OCI-LY7 (cell line): ENCODE measurements at places on chromosomes 5 and 9. TPM values are rescaled to one million over a fixed set of nuclear protein-coding genes. Genes with fewer than 3 reads are reported as not detected.
A peak's percentile ranks its signal among the peaks of the same experiment; 100 is the strongest.

SGCD gene
- not detected in 2 replicates for total RNA-seq

TMEM215 gene
- total RNA-seq, result not detected in 2 replicates

PTGES gene
- total RNA-seq, result not detected in 2 replicates

PRELID2 gene
- 8.2 and 9.5 TPM in 2 replicates for total RNA-seq

FOXD4L3 gene
- 0.42 and 0.68 TPM in 2 replicates for total RNA-seq

ADAMTS6 gene
- 13.9 and 14.3 TPM in 2 replicates for total RNA-seq

GHR gene
- total RNA-seq, result not detected in 2 replicates

DNA sequence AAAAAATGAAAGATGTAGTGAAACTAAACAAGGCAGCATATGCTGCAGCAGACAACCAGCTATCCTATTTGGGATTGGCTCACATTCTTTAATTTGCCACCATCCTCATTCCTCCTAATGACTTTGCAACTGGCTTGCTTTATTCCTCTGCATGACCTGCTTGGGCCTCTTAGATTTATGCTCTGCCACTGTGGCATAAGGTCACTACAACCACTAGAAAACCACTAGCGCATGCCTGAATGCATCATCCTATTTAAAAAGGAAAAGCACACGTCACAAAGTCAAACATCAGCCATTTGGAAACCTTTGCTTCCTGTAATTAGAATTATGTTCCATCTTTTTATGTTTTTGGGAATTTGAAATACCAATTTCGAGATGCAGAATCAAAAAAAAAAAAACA lies 40.8 kb upstream of the CCDC152 start:
- no peak for DNase-seq

GRCh38 chr9:123084256-123084655 lies 50.8 kb downstream of the GPR21 start:
- DNase-seq, result no peak

DNA sequence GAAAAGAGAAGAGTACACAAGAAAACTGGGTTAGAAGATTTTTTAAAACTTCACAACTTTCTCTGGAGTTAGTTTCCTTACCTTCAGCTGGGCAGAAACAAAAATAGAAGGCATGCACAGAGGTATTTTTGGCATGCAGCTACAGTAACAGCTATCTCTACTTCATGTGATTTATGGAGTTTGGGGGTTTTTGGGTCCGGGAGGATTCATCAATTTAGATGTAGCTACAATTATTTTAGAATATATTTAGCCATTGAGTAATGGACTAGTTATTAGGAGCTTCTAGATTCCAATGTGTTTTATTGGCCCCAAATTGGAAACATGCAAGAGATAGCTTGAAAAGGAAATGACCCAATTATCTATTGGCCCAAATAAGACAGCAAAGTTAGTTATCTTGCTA lies 91.6 kb upstream of the TNFAIP8 start:
- no peak for DNase-seq

DNA sequence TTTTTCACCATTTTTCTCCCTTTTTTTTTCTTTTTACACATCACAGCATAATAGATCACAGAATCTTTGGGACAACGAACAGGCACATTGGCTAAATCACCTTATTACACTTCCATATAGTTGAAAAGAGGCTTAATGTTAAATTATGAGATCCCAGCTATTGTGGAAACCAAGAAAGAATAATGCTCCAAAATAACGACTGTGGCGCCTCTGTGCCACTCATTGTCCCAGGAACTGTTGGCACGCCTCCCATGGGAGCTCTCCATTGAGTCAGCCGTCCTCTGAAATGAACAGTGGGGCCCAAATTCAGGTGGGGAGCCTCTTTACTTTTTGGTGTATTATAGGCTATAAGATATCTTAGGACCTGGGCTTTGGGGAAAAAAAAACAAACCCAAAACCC lies 82.2 kb upstream of the NFIB start:
- no peak for DNase-seq

GRCh38 chr5:175836737-175837136 lies 34.6 kb upstream of the CPLX2 start:
- no peak for DNase-seq

DNA sequence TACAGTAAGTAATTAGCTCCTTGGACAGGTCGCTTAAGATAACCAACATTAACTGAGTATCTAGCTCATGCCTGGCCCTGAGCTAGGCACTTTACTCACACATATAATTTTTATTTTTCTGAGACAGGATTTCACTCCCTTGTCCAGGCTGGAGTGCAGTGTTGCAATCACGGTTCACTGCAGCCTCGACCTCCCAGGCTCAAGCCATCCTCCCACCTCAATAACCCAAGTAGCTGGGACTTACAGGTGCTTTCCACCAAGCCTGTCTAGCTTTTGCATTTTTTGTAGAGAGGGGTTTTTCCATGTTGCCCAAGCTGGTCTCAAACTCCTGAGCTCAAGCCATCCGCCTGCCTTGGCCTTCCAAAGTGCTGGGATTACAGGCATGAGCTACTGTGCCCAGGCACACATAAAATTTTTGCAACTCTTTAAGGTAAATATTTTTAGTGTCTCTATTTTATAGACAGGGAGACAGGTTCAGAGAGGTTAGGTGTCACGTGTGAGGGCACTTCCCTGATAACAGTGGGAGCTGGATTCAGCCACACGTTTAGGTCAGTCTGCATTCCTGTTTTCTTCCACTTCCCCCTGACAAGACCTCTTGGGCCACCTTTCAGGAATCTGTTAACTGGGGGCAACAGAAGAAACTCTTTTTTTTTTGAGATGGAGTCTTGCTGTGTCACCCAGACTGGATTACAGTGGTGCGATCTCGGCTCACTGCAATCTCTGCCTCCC lies 18.2 kb downstream of the HBEGF start:
- no peak for DNase-seq

- DNase-seq, result peak; percentile 17
Observed at GRCh38 chr9:130681769-130682420, 11.7 kb upstream of the EXOSC2 start.

DNA sequence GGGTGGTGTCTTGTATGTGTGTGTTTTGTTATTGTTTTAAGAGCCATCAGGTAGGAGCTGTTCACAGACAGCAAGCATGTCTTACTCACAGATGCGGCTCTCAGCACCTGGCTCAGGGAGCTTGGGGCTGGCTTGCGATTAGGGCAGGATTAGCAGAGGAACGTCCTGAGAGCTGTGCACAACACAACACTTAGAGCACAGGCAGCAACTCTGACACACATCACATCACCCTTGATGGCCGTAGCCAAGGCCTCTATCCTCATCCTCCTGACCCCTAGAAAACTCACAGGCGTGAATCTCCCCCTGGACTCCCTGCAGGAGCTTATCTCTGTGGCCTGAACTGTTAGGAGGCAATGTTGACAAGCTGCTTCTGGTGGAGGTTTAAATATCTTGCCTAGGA lies 7.1 kb upstream of the IL17B start:
- DNase-seq, result no peak

DNA sequence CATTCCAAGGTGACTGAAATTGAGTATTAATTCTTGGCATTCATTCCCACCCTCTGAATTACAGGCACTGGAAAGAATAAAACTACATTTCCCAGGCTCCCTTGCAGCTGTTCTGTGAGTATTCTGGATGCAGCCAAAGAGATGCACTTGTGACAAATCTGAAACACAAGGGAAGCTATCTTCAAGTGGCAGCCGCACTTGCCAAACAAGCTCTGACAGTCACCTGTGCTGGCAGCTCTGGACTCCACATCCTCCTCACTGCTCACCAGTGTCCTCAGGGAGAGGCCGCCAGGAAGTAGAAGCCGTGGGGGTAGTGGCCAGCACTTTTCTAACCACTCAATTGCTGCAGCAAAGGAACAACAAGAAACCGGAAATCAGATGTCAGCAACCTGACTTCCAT lies 275.0 kb downstream of the NR2F1-AS1 start:
- no peak for DNase-seq

DNA sequence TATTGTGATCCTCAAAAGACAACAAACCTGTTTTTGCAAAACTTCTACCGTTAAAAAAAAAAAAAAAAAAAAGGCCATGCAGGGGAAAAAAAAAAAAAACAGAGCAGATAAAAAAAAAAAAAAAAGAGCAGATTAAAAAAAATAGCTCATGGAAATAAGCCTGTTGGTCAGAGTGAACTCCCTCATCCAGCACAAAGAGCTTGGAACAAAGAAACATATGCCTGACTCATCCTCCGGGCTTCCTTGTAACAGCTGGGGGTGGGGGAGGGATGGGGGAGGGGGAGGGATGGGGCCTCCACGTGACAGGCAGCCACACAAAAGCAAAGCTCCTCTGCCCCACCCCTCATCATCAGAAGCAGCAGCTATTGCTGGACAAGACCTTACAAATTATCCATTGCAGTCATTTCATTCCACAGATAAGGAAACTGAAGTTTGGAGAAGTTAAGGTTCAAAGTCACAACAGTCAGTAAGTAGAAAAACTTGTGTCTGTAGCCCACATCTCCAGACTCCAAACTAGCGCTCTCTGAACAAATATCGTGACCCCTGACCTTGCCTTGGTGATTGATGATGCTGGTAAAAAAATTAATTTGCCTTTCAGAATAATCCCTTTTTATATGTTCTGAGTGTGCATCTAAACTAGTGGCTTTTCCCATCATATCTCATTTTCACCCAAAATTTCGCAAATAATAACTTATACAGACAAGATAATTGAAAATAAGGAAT lies 38.9 kb downstream of the SLC35D2 start:
- DNase-seq, result peak; percentile 2

DNA sequence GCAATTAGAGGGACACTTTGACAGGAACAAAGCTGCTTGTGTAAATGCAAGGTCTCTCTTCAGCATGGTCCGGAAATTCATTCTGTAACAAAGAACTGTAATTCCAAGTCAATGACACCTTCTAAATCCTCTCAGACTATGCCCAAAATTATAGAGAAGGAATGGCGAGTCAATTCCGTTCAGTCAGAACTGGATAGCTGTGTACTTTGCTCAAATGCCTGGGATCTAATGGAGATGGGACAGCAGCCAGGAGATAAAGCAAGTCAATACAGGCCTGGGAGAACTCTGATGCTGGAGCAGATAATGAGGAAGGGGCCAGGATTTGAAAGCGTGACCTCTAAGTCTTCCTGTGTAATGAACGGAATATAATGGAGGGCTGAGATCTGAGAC lies 96.4 kb upstream of the SPRY4 start:
- no peak for DNase-seq

GRCh38 chr5:157116483-157116954 lies 7.7 kb upstream of the HAVCR2 start:
- no peak for DNase-seq

DNA sequence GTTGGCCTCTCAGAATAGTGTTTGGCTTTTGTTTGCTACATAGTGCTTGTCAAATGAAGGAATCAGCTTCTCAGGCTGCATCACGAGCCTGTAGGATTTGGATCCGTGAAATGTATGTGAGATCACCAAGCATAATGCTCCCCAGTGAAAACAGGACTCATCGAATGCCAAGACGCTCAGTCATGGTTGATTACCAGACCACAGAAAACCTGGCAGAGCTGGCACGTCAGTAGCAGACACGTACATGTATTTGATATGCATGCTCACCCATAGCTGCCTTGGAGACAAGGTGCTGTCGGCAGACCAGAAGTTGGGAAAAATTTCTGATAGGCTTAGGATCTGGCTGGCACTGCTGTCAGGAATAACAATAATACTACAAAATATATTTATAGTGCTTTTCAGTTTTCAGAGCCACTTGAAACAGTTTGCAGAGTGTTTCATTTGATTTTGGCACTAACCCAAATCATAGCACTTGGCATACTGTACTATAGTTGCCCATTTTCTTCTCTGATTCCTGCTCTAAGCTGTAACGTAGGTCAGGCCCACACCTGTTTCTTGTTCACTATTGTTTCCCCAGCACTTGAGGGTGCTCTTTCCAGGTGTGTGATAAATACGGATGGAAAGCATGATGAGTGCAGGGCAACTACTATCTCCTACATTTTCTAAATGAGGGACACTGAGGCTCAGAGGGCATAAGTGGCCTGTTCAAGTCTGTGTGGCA lies 226.1 kb downstream of the NR3C1 start:
- DNase-seq, result no peak

DNA sequence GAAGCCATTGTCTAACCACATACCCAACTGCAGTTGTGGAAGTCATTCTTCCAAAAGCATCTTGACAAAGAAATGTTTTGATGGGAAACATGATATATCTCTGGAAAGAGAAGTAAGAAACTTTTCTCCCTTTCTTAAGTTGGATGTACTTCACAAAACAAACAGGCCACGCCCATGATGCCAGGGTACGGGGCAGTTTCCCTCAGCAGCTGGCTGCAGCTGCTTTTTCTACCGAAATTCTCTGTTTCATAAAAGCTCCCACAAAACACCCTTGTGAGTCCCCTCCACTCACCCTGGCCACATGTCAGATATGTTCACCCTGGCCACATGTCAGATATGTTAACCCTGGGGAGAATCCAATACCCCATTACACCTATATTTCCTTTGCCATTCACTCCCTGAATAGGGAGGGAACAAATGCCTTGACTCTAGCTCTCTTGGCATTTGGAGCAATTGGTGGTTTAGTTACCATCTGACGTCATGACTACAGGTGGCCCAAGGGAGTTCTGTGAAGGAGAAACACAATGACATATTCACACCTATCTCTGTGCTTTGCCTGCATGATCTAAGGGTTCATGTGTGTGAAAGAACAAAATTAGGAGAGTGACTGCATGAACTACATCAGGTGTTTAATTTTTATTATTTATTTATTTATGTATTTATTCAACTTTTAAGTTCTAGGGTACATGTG lies 103.0 kb downstream of the AOPEP start:
- no peak for DNase-seq

DNA sequence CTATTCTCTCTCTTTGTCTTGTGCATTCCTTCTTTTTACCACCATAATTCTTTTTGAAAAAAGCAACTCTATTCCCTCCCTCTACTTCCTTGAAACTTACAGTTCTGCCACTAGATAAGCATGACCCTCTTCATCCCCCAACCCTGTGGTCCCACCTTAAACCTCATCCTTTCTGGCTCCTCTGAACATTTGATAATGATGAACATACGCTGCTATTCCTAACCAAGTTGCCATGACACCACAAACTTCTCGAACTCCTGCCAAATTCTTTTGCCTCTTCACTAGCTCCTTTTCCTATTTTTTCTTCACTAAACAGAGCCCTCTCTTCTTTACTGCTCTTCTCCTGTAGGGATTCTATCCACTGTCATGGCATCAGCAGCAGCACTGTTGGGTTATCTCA lies 57.1 kb downstream of the MOCS2 start:
- DNase-seq, result no peak

DNA sequence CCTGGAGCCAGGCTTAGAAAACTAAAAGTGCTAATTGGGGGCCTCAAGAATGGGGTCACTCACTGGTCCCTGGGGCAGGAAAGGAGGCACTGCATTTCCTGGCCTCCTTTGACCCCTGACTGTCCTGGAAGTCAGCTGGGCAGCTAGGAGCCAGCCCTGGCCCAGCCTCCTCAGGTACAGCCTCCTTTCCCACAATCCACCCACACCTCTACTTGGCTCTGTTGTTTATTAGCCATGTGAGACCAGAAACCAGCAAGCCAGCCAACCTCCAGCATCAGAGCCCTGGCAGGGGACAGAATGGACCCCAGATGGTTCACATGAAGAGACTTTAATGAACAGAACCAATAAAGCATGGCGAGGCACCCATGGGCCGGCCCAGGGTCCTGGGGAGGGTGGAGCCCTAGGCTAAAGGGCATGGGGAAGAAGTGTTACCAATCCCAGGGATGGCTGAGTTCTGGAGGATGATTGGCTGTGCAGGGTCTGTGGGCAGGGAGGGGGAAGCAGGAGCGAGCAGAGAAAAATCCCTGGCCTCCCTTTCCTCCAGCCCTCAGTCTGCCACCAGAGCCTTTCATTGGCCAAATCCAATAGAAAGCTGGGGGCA lies 55.3 kb upstream of the ANGPTL2 start:
- DNase-seq, result no peak

GRCh38 chr5:89268460-89268859 lies 385.5 kb upstream of the MEF2C start:
- no peak for DNase-seq

- no peak for DNase-seq
Observed at GRCh38 chr5:35717718-35718117, 100.1 kb downstream of the SPEF2 start.

GRCh38 chr5:33430983-33431382 lies 9.8 kb upstream of the TARS1 start:
- no peak for DNase-seq
